Stimulated activated CD8-positive, alpha-beta memory T cell treated with anti-CD3 and anti-CD28 coated beads, Interleukin-4, amount 100 ng/mL, for 1 hour (primary cell): ENCODE measurements at places on chromosomes 3 and 15.

- no peak for DNase-seq
Observed at GRCh38 chr3:62566022-62566557, 192.7 kb upstream of the FEZF2 start.

- DNase-seq = no peak
Observed at GRCh38 chr3:113340785-113341184, 100.5 kb downstream of the CFAP44 start.

DNA sequence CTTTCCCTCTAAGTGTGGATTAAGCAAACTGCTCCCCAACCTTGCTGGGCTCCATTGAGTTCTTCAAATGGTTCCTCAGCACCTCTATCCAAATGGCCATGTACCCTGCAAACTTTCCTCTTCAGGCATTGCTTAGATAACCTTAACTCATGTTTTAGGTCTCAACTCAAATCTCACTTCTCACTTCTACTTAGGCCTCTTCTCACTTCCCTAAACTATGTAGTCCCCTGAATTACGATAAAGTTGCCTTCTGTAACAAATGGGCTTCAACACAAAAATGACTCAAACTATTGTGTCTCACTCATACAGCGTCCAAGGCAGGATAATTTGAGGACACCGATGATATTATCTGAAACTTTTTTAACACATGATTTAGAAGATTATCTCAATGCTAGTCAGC, 62.4 kb upstream of the STAC start:
- no peak for DNase-seq

DNA sequence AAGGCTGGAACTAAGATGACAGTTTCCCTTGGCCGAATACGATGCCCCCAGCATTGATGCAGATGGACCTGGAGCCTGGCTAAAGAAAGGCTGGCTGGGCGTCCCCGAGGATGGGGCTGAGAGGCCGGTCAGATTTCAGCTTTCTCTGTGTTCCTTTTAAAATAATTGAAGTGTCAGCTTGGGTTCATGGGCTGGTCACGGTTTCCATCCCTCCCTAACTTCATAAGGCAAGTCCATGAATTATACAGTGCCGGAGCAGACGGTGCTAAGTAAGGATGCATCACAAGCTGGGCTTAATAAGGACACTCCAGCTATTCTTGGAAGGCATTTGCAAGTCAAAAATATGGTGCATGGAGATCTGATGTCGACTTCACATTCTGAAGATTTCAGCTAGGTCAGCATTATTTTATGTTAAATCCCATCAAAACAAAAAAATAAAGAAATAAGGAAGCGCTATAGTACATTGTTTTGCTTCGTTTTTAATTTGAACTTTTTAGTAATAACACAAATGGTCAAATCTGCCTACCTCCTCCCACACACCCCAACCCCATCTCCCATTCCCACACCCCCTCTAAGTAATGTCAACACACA, 220.8 kb downstream of the RPLP1 start:
- no peak for DNase-seq

GRCh38 chr3:135851201-135852081, 114.1 kb upstream of the PPP2R3A start:
- no peak for DNase-seq

GRCh38 chr3:124097362-124098131, 105.6 kb upstream of the ROPN1 start:
- DNase-seq = no peak

DNA sequence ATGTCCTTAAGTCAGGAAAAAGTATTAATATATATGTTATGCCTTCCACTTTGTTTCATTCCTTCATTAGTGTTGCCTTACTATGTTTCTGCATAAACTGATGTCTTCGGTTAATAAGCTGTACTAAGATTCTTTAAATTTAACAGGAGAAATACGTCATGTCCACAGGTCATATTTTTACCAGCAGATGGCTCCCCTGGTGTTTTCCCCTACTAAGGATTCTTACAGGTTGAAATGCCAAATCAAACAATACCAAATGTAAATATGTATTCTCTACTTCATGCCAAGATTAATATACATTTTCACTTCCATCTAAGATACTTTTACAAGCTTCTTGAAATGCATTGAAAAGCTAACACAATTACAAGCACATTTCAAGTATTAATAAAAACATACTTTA, 1602.1 kb downstream of the SI start:
- no peak for DNase-seq

GRCh38 chr3:46383951-46384330, 13.2 kb downstream of the CCR5 start:
- no peak for DNase-seq

GRCh38 chr3:160911411-160911810, 155.4 kb downstream of the PPM1L start:
- DNase-seq = no peak

- DNase-seq = peak; percentile 35
Observed at GRCh38 chr15:24772686-24773373, 97.3 kb downstream of the NPAP1 start.
